Activated CD4-positive, alpha-beta T cell treated with anti-CD3 and anti-CD28 coated beads, Interleukin-2, amount 50 U/mL, for 1 hour (primary cell): ENCODE measurements at places on chromosomes 3 and 15.
A peak's percentile ranks its signal among the peaks of the same experiment; 100 is the strongest.

DNA sequence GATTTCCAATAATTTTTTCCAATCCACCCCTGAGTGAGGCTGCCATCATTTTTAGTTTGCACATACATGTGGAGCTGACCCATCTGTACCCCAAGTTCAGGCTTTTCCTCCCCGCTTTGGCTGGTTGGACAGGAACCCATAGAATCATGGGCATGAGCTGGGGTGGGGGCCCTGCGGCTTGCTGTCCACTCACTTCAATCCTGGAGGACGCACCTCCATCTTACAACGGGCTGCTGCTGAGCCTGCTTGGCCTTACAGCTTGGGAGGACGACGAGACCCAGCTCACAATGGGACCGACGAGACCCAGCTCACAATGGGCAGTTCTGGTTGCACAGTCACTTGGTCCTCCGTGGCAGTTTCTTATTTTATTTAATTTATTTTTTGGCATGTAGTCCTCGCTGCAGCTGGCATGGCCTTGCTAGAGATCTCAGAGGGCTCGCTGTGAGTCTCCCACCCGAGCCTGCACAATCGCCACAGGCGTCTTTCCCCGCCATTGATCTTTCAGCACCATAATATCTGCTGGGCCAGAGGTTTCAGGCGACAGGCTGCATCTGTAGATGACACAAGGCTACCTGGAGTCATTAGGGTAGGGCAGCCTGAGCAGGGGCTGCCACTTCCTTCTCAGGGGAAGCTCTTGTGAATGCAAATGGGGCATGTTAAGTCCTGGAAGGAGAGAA lies 19.6 kb upstream of the EPHB3 start:
- DNase-seq, result no peak

DNA sequence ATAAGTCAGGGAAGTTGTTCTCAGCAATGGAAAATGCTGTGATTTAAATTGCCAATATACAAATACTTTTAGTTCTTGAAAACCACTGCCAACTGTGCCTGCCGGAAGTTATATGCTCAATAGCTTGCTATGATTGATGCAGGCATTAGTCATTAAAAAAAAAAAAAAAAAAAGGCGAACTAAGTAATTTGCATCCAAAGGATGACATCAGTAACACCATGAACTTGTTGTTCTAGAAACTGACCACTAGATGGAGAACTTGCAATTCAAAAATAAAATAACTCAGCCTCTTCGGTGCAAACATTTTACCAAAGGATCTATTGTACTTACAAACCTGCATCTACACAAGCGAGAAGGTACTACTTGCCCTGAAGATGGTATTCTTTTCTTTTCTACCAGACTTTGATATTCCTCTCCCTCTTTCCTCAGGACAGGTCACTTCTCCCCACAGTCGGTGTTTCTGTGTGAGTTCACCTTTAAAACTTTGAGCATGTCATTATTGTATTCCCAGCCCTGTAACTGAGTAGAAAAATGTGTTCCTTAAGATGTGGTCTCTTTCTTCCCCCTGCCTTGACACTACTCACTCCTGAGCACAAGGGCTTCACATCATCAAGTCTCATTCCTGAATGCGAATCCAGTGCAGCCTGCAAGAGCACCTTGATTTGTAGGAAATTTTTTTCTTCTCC lies 115.0 kb upstream of the VEPH1 start:
- no peak for DNase-seq

- no peak for DNase-seq
Measured at GRCh38 chr15:46166750-46167149, 531.9 kb downstream of the SQOR start.

DNA sequence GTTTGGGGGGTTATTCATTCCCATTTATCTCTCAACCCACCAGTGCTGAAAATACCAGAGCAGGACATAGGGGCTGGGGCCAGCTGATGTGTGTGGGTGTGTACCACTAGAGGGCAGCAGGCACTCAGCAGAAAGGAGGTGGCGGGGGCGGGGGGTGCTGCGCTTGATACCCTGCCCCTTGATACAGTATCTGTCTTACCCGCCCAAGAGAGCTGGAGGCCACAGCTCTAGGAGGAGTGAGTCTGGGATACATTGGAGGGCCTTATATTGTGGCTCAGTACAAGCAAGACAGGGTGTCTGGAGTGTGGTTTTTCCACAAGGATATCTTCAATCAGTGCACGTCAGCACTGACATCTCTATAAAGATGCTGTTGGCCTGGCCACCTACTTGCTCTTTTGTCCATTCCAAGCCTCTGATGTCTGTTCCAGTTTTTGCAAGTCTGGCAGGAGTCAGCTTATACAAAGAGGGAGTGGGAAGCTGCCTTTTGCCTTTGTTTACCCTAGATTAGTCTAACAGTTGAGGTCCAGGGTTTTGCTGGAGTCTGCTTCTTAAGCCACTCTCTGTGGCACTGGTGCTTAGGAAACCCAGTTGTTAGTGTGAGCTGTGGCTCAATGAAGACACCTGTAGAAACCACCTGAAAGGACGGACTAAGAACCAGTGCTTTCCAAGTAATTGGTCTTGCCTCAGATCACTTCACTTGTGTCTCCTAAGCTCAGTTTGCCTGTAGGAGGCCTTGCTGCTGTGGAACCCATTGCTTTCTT lies 1.5 kb upstream of the RBM15B start:
- peak; percentile 55 for DNase-seq

GRCh38 chr3:37993460-37993819 lies 2.9 kb downstream of the VILL start:
- no peak for DNase-seq

- no peak for DNase-seq
Measured at GRCh38 chr15:50148362-50148963, 29.4 kb upstream of the ATP8B4 start.

DNA sequence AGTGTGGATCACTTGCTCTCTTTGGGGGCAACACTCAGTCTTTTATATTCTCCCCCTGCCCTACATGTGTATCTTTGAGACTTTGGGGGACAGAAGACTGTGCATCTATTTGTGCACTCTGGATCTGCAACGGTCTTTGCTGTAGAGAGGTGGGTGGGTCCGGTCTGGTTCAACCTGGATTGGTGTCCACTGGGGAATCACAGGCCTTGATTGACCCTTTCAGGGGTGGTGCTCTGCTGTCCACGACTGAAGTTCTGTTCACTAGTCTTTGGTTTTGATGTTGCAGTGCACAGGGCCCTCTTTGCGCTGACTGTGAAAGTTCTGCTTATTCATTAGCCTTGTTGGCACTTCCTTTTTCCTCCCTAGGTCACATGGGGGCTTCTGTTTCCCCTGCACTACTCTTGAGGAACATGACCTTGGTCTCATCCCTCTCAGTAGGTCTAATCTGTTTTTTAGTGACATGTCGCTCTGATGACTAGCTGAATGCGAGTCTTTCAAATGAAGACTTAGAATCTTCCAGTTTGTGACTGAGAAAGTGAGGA lies 284.2 kb downstream of the SV2B start:
- no peak for DNase-seq

DNA sequence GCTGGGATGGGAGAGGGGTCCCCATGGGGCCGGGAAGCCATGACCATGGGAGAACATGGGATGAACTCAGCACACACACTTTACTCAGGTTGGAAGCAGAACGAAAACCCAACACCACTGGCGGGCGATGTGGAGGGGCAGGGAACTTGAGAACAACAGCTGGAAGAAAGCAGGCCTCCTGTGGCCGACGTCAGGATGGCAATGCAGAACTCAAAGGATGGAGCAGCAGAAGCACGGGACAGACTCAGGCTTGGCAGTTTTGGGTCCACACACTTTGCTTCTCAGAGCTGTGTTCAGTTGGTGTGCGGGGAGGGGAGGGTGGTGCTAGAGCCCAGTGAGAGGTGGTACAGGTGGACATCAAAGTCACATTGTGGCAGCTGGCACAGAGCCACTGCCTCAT lies 80.7 kb downstream of the SEC22A start:
- no peak for DNase-seq

DNA sequence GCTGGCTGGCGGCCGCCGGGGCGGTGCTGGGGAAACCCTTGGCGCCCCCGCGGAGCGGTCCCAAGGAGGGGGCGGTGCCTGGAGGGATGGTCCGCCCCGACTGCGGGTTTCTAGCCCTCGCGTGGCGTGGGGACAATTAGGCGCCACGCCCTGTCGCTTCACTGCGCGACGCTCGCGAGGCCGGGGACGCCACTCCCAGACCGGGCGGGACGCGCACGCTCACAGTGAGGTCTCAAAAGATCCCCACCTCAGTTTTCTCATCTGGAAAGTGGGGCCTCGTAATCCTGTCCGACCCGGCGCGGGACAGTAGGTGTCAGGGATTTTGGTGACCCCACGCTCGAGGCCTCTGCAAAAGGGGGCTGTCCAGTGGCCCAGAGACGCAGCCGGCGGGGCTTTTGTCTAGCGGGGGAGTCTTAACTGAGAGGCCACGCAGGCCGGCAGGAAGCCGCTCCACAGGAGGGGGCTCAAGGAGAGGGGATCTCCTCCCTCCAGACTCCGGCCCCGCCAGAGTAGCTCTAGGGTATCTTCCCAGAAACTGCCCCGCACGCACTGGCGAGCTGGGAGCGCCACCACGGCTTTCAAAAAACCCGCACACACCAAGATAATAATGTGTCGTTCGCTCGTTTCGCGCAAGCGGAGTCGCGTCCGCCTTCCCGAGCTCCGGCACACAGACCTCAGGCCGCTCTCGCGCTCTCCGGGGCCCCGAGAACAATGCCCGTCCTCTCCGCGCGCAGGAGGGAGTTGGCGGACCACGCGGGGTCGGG lies 710 bp upstream of the CLK3 start:
- peak; percentile 90 for DNase-seq

- DNase-seq, result no peak
Measured at GRCh38 chr3:17258823-17259436, 374.2 kb downstream of the PLCL2 start.

GRCh38 chr3:88142094-88142624 lies 7.6 kb upstream of the C3orf38 start:
- DNase-seq, result no peak

GRCh38 chr15:77992356-77993222 lies 84.9 kb downstream of the TBC1D2B start:
- no peak for DNase-seq

DNA sequence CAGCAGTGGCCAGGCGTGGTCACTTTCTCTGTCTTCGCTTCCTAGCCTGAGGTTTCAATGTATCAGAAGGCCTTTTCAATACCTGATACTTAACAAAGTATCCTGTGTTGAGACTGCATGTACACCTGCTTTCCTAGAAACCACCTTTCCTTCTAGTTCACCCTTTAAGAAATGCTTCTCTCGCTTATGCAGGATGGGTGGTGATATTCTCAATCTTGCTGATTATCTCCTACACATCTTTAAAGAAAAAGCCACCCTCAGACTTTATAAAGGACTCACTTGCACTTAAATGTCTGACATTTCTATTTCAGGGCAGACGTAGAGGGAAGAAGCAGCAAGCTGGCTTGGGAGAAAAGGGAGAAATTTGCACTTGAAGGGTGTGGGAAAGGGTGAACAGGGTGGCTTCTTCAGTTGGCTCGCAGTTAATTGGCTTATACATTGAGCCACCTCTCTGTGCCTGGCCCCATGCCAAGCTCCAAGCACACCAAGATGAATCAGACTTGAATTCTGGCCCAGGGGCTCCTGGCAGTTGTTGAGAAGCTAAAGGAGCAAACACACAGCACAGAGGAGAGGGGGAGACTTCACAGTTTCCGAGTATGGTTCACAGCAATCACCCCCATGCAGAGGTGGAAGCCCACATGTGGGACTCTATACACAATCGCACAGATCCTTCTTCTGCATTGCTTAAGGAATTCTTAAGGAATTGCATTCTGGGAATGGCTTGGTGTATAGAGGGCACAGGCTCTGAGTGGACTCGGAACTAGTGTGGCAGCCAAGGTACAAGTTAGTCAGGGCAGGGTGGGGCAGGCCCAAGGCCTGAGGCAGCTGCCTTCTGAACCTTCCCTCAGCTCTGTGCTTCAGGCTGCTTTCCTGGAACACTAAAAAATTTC lies 1.3 kb downstream of the ARL6IP5 start:
- DNase-seq, result peak; percentile 69

DNA sequence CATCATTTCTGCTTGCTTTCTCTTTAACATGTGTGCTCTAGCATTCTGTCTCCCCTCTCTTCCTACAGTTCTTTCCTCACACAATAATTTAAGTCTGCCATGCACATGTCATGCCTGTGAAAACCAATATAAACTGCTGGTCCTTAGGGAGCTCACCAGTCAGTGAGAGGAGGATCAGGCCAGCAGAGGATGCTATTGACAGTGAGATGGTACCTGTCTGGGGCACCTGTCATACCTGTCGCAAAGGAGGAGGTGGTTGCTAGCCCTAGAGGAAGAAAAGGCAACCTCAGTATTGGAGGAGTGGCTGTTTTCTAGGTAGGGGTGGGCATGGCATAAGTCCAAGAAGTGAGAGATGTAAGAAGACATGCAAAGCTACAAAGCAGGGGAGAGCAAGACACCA lies 194.6 kb downstream of the GABRG3 start:
- no peak for DNase-seq

DNA sequence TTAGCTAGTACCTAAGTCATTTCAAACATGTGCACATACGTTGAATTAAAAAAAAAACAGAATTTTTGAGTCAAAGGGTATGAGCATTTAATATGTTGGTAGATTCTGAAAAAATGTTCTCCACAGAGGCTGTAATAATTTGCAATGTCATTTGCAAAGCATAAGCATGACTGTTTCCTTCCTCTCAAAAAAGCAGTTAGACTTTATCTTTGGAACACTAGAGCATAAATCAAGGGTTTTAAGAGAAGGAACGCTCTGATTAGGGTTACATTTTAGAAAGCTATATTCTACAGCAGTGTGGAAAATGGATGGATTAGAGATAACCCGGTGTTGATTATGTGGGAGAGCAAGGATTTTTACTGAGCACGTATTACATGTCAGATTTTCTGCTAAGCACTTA lies 193.7 kb downstream of the WDR72 start:
- DNase-seq, result no peak

DNA sequence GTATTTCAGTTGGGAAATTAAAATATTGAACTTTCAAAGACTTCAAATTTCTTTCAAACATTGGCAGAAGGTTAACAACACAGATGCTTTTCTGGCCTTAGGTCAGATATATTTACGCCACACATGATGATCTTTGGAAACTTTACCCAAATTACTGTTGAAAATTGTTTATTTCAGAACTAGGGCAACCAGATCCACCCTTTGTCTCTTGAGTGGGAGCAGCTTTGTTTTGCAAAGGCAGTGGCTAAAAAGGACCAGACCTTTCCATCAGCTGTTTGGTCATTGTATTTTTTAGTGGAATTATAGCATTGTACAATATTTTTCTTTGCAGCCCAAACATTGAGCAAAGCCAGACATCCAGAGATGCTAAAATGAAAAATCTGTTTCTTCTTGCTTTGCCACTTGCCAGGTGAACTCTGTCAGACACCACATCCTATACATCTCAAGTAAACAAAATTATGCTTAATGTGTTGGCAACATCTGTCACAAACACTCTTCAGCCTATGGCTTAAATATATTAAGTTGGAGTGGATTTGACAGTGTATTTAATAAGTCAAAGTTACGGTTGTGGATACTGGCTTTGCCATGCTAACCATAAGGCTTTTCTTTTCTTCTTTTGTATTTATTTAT lies 651.9 kb downstream of the RBMS3 start:
- DNase-seq, result no peak

- no peak for DNase-seq
Measured at GRCh38 chr3:42043099-42043813, 47.9 kb upstream of the TRAK1 start.
